ENCODE measurements at places on chromosomes 7 and 10.
A peak's percentile ranks its signal among the peaks of the same experiment; 100 is the strongest.

DNA sequence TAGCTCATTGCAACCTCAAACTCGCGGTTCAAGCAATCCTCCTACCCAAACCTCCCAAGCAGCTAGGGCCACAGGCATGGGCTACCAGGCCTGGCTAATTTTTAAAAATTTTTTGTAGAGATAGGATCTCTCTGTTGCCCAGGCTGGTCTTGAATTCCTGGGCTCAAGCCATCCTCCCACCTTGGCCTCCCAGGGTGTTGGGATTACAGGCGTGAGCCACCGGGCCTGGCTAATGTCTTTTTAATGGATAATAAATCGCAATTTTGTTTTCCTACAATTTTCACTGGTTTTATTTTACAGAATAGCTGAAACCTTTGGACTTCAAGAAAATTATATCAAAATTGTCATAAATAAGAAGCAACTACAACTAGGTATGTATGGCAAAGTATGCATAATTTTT lies 10.9 kb downstream of the NUB1 start:
- no peak for DNase-seq

- no peak for DNase-seq
Measured at GRCh38 chr7:22867003-22867402, 44.4 kb upstream of the TOMM7 start.

GRCh38 chr10:3770611-3771110 lies 14.3 kb downstream of the KLF6 start:
- no peak for DNase-seq

DNA sequence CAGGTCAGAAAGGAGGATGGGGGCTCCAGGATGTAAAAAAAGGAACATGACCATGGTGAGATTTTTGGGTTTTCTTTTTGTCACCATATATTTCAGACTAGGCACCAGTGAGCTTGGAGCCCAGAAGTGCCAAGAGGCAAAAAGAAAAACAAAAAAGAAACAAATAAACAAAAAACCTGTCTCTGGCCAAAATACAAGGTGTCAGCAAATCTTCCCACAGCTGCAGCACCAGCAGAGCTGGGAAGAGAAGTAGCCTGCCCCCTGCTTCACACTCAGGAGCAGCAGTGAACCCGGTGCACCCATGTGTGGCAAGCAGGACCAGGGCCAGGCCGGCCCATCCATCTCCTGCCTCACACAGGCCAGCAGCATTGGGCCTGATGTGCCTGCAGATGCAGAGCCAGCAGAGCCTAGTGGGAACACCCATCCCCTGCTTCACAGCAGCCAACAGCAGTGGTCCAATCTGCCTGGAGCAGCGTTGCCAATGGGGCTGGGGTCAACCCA lies 34.7 kb upstream of the C10orf71 start:
- DNase-seq = no peak

- no peak for DNase-seq
Measured at GRCh38 chr10:106863549-106863948, 301.0 kb downstream of the SORCS1 start.

DNA sequence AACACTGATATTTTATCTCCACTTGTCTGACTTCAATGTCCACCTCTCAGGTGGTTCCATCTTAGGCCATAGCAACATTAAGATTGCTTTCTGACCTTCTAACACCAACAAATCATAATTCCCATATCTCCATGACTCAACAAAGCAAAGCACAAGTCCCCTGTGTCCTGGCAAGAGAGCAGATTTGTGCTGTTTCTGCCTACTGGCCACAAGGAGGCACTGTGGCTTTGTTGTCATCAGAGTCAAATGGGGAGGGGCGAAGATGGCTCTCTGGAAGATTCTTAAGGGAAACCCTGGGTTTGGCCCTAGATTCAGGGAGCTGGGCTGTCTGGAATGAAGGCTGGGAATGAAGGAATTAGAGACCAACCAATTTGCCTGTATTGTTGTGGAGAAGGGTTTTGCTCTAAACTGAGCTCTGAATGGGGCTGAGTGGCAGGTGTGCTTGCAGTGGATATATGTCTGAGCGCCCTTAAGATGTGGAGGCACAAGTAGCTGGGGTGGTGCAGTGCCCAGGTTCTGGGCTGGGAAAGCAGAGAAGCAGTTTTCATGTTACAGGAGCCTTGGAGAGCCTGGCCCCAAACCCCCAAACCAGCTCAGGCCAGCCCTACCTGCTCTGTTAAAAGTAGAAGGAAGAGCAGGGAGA lies 154.8 kb upstream of the PRSS58 start:
- peak; percentile 24 for DNase-seq

DNA sequence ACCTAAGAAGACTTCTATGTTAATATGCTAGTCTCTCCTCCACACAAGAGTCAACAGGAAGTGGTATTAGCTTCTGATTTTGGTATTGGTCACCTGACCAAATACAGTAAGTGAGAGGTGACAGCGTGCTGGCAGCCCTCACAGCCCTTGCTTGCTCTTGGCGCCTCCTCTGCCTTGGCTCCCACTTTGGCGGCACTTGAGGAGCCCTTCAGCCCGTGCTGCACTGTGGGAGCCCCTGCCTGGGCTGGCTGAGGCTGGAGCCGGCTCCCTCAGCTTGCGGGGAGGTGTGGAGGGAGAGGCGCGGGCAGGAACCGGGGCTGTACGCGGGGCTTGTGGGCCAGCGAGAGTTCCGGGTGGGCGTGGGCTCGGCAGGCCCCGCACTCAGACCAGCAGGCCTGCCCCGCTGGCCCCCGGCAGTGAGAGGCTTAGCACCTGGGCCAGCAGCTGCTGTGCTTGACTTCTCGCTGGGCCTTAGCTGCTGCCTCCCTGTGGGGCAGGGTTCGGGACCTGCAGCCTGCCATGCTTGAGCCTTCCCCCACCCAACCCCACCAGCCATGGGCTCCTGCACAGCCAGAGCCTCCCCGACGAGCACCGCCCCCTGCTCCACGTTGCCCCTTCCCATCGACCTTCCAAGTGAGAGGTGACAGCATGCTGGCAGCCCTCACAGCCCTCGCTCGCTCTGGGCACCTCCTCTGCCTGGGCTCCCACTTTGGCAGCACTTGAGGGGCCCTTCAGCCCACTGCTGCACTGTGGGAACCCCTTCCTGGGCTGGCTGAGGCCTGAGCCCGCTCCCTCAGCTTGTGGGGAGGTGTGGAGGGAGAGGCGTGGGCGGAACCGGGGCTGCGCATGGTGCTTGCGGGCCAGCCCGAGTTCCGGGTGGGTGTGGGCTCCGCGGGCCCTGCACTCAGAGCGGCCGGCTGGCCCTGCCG lies 4.2 kb upstream of the ACSL5 start:
- no peak for DNase-seq

- no peak for DNase-seq
Measured at GRCh38 chr10:47144525-47144924, 155.5 kb upstream of the GDF10 start.

DNA sequence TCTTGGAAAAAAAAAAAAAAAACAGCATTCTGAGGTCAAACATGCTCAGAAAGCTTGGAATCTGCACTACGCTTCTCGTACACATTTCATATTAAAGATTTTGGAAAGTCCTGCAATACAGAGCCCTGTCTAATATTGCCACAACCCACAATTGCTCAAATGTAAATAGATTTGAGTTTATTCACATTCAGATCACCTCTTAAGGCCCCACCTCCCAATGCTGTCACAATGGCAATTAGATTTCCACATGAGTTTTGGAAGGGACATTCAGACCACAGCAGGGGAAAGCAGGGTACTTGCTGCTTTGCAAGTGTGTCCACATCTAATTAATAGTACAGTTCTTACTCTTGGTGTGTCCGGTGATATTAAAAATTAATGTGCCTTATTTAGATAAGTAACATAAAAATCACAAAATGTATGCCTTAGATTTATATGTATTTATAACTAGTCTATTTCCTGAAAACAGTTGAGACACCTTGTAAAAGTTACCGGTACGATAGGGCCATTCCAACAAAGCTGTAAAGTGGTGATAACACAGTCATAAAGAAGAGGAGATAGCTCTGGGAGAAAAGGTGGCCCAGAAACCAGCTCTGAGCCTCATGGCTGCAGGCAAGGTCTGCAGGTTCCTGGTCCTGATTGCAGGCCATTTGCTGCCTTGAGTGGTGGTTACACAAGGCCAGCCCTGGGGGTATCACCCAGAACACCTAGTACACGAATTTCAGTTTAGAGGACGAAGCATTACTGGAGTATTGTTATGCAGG lies 27.9 kb downstream of the EGFR start:
- DNase-seq = no peak

DNA sequence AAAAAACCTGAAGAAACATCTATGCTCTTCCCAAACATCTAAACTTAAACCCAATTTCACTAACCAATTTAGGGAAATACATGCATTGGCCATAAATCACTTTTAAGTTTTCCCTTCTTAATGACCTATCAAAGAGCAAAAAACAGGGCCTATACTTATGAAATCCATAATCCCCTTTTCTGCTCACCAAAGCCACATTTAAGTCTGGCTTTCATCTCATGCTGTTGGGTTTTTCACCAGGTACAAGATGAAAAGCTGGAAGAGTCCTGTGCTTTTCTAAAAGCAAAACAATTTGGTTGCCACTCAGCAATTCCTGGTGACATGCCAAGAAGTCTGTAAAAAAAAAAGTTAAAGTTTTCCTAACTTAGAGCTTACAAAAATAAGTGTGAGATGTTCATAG lies 92.6 kb downstream of the HPSE2 start:
- DNase-seq = no peak

GRCh38 chr7:129417073-129417472 lies 17.2 kb upstream of the STRIP2 start:
- DNase-seq = no peak

DNA sequence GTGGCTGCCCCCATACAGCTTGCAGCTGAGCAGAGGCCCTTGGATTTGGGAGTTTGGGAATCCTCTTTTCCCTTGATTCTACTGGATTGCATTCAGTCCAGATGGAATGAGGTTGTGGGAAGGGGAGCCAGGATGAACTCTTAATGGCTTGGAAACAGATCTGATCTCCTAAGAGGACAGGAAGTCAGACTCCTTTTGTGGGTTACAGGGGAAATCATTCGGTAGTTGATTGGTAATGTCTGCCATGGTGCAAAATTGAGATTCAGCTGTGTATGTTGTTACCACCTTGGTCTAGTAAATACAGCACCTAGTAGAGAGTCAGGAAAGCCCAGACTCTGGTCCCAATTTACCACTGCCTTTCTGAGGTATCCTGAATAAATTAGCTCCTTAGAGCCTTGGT lies 144.2 kb upstream of the TNRC18 start:
- DNase-seq = no peak

DNA sequence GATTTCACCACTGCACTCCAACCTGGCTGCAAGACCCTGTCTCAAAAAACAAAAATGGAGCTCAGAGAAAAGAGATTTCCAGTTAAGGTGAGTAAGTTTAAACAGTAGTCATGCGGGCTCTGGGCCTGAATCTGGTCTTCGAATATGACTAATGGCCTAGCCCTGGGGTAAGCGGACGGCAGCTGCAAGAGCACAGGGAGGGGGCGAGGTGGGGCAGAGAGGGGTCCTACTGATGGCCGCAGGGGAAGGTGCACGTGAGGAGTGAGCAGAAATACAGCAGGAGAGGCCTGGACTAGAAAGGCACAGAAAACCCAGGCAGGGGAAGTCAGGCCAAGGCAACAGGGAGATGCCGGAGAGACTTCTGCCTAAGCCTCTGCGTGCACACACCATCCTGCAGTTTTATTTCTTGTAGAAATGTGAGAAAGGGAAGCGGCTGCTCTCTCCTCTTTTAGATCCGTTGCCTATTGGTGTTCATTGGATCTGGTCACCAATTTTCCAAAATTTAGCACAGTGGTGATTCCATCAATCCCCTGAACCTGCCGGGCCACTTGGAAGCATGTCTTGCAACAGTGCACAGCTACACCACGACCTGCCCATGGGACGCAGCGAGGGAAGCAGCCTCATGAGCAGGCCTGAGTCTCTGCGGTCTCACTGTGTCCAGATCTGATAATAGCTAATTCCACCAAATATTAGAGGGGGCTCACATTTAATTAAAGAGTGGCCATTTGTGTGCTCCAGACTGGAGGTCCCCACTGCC lies 139.0 kb downstream of the PAXIP1 start:
- DNase-seq = no peak

- DNase-seq = no peak
Measured at GRCh38 chr7:7739204-7740036, 21.0 kb upstream of the RPA3 start.

DNA sequence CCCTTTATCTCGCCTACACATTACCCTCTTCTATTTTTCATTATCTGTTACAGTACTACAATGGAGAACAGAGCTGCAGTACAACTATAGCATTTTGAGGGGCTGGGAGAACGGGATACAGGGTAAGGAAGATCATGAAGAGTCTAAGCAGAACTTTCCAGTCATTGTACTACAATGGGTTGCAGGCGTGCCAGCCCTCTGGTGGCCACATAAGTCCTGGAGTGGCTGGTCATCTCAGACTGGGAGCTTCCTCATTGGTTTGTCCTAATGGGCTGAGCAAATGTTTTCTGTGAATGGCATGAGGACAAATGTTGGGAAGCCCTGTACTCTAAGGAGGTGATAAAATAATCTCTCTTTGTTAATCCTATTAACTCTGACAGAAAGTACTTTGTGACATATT lies 33.0 kb downstream of the TMEM106B start:
- DNase-seq = no peak

GRCh38 chr7:148286150-148286549 lies 304.4 kb upstream of the C7orf33 start:
- DNase-seq = no peak

DNA sequence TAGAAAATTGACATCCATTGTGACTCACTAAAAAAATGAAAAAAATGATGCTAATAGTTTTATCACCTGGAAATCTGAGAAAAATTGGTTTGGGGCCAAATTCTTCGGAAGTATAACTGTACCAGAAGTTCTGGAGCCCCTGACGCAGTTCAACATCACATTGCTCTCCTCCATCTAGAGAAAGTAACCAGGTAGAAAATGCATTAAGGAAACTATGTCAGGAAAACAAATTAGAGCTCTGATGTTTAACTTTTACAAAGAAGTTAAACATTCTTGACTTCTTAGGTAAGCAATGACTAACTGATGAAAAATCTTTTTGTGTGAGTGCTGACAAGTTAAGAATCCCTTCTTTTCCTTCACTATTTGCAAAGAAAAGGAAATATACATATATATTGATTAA lies 61.1 kb upstream of the TMEM196 start:
- DNase-seq = no peak

GRCh38 chr7:4151926-4152549 lies 530.1 kb upstream of the FOXK1 start:
- DNase-seq = no peak

GRCh38 chr7:129821476-129821875 lies 131.3 kb downstream of the UBE2H start:
- no peak for DNase-seq

- DNase-seq = no peak
Measured at GRCh38 chr7:27912751-27913150, 172.8 kb downstream of the TAX1BP1 start.

- DNase-seq = no peak
Measured at GRCh38 chr7:137324796-137325696, 18.5 kb downstream of the PTN start.

Data from 8988T (cell line).